ENCODE measurements at places on chromosomes 13 and 19. TPM values are rescaled to one million over a fixed set of nuclear protein-coding genes. Genes with fewer than 3 reads are reported as not detected.

GPR18 gene
- not detected for total RNA-seq

ZNF835 gene
- 1.2 TPM for total RNA-seq

PSG6 gene
- not detected for total RNA-seq

CYP2S1 gene
- total RNA-seq = not detected

GFY gene
- not detected for total RNA-seq

FXYD5 gene
- 61.2 TPM for total RNA-seq

CASP14 gene
- total RNA-seq = not detected

CEACAM8 gene
- not detected for total RNA-seq

SMAD9 gene
- 7.1 TPM for total RNA-seq

SLC1A6 gene
- total RNA-seq = not detected

PTH2 gene
- total RNA-seq = not detected

ZNF766 gene
- 12.7 TPM for total RNA-seq

YJU2 gene
- total RNA-seq = 13.8 TPM

CYP4F12 gene
- total RNA-seq = 0.34 TPM

TMEM150B gene
- not detected for total RNA-seq

PODNL1 gene
- 5.7 TPM for total RNA-seq

PHLDB3 gene
- total RNA-seq = 5.9 TPM

PPFIA3 gene
- total RNA-seq = 3.9 TPM

PNPLA6 gene
- total RNA-seq = 59.7 TPM

MCEMP1 gene
- not detected for total RNA-seq

RCBTB1 gene
- total RNA-seq = 9.4 TPM

ANKRD24 gene
- 1.5 TPM for total RNA-seq

ZNF829 gene
- total RNA-seq = 5.6 TPM

KIR2DL1 gene
- not detected for total RNA-seq

SERTAD3 gene
- total RNA-seq = 17.6 TPM

OR4F17 gene
- total RNA-seq = not detected

ADAT3 gene
- 4.9 TPM for total RNA-seq

CYP2A7 gene
- total RNA-seq = not detected

CACNG6 gene
- total RNA-seq = 1.8 TPM

ADAMTSL5 gene
- total RNA-seq = 4.7 TPM

TMEM59L gene
- total RNA-seq = 6.2 TPM

ACP5 gene
- total RNA-seq = not detected

COX7A1 gene
- 10.2 TPM for total RNA-seq

CPB2 gene
- total RNA-seq = not detected

CILP2 gene
- total RNA-seq = 0.64 TPM

SHD gene
- not detected for total RNA-seq

GIPC3 gene
- 0.20 TPM for total RNA-seq

TUBB4A gene
- not detected for total RNA-seq

TMEM145 gene
- not detected for total RNA-seq

ZNF20 gene
- total RNA-seq = 3.1 TPM

ZGLP1 gene
- 3.2 TPM for total RNA-seq

DACH1 gene
- total RNA-seq = 0.39 TPM

CELF5 gene
- not detected for total RNA-seq

SMIM24 gene
- not detected for total RNA-seq

LAIR1 gene
- total RNA-seq = not detected

CADM4 gene
- total RNA-seq = 1.2 TPM

ZNF324 gene
- 12.1 TPM for total RNA-seq

LMTK3 gene
- not detected for total RNA-seq

ATXN8OS gene
- total RNA-seq = not detected

RFPL4A gene
- total RNA-seq = not detected

PRR36 gene
- total RNA-seq = not detected

ASF1B gene
- 3.7 TPM for total RNA-seq

PRDX2 gene
- 252 TPM for total RNA-seq

ZNF730 gene
- not detected for total RNA-seq

LILRA2 gene
- total RNA-seq = not detected

LINGO3 gene
- not detected for total RNA-seq

SELENOV gene
- total RNA-seq = not detected

KIR3DL1 gene
- not detected for total RNA-seq
